Activated T-helper 9 cell treated with anti-CD3 and anti-CD28 coated beads, Interleukin-2, amount 50 U/mL, for 16 hours (primary cell): ENCODE measurements at places on chromosomes 6 and 20.

GRCh38 chr6:85469276-85470022 is 19.6 kb downstream of the NT5E start:
- DNase-seq, result no peak

GRCh38 chr6:170151321-170151771 is 139.5 kb downstream of the DLL1 start:
- no peak for DNase-seq

DNA sequence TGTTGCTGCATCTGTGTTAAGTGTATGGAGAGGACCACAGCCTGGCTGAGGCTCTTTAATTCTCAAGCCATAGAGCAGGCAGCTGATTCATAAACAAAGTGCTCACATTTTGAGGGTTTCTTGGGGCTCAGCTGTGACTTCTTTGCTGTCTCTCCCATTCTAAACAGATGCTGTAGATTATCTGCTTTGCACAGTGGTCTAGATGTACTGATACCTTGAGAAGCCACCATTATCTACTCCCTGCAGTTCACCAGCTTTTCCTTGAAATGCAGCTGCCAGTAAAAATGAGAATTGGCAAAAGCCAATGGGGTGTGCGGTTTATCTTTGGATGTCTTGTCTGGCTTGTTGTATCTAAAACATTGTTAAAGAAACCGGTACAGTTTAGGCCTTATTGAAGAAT is 5.2 kb upstream of the CNR1 start:
- no peak for DNase-seq

- DNase-seq, result no peak
These were observed 228.5 kb downstream of the FRK start for GRCh38 chr6:115832186-115832585.

GRCh38 chr6:5781966-5782556 is 224.7 kb downstream of the NRN1 start:
- DNase-seq, result no peak

DNA sequence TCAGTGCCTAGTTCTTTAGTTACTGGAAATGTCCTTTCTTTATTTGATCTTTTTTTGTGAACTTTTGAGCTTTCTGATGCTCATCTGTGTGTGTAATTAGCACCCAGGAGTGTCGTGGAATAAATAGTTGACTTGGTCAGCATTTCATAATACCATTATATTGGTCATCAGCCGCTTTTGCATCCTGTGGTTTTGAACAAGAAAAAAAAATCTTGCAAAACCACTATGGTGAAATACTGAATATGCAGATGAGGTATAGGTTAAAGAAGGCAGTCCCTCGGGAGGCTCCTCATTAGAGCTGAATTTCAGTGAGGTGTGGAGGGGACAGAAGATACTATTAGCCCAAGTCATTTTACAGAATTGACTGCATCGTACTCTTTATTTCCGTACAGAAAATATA is 90.1 kb downstream of the FOXO3 start:
- no peak for DNase-seq
